ENCODE measurements at places on chromosomes 3 and 15.

DNA sequence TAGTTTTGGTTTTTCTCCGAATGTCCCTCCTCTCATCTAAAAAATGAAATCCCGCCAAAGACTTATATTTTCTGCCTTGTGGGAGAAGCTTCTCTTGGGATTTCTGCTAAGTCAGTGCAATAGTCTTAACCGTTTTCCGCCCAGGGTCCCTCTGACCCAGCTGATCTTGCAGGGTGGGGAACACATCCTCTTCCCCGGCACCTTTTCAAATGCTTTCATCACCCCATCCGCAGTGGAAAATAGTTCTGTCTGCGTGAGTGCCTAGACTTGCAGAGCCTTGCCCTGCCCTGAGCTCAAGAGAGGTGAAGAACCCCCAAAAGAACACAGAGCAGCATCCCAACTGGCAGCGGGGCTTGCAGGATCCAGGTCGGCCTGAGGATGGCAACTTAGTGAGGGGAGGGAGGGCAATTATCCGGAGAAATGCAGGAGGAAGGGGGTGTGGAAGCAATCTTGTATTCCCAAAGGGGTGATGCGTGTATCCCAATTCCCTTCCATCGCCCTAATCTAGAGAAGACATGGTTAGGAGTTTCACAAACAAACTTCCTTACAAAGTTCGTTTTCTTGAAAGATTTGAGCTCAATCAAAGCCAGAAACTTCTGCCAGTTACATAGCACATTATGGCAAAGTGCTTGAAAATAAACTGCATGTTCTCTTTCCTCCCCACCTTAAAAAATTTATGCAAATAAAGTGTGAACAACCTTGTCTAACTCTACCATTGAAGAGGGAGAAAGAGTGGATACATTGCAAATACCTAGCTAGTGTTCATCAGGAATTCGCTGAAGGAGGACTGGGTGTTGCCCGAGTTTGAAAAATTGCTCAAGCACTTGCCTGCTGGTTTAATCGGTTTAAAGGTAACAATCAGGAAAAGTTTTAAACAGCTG, 79.9 kb downstream of the NR2F2 start:
- DNase-seq, result no peak

DNA sequence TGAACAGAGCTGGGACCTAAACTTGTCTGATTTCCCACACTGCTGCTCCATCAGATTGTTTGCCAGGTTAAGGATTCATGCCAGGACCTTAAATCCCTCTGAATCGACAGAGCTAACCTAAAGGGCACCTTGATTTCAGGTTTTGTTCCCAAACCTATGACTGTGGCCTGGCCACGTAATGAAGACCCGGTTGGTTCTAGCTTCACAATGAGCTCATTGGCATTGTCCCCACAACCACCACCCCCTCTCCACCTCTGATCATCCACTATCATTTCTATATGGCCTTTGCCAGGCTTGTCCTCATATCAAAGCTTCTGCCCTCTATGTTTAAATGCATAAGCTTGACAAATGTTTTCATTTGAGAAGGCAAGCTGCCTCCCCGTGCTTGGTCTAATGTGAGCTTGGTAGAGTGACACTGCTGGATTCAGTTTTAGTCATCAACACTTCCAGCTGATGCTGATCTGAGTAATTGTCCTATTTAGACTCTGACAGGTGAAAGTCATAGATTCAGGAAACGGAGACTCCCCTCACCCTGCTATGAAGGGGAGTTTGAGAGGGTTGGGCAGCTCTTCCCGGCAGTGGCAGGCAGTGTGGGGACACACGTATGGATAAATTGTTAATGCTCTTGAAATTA, 407.1 kb upstream of the CFAP20DC start:
- DNase-seq, result no peak

DNA sequence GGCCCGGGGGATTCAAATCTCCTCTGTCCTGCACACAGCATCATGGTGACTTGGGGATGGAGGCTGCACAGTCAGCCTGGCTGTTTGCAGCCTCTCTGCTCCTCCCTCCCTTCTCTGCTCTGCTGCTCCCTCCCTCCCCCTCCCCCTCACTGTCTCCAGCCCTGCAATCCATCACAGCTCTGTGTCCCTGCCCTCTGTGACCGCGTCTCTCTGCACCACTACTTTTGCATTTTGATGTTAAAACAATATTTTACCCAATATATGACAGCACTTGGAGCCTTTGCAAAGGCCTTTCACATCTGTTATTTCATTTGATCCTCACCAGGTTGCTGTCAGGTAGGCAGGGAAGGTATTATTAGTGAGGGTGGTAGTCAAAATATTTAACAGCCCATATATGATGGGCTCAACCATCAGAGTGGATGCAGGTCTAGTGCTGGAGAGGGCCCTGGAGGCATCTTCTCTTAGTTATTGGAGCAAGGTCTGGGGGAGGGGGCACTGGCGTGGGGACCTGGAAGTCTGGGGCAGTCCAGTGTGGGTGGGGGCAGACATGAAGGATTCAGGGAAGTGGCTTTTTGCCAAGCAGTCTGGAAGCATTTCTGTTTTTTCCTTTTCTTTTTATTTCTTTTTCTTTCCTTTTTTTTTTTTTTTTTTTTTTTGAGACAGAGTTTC, 16.3 kb upstream of the VPS8 start:
- no peak for DNase-seq

- peak; percentile 89 for DNase-seq
Measured at GRCh38 chr3:123618768-123619484, 34.1 kb upstream of the HACD2 start.

- DNase-seq, result no peak
Measured at GRCh38 chr15:40444736-40445135, 4.0 kb downstream of the BAHD1 start.

GRCh38 chr15:80605591-80606150, 89.4 kb upstream of the ABHD17C start:
- DNase-seq, result no peak
